WTC11 (cell line): ENCODE measurements at places on chromosomes 1 and 21.
A peak's percentile ranks its signal among the peaks of the same experiment; 100 is the strongest.

- peak; percentile 47 for DNase-seq
Observed at GRCh38 chr21:38806153-38806941, 618 bp downstream of the ETS2 start.

DNA sequence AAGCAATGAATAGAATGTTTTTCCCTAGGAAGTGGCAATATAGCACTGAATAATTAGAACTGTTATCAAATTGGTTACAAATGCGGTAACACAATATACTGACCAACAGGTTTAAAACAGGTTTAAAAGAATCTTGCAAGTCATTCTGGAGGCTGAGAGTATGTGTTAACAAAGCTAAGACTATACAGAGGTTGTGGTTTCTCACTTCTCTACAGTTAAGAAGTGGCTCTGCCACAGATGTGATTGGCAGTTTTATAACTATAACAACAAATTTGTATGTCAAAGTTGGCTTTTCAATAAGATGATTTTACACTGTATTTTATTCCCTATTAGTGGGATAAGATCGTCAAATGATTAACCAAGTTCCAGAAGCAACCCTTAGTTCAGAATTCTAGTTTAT is 7.1 kb downstream of the ANGEL2 start:
- DNase-seq = no peak

GRCh38 chr1:101996825-101997465 is at the start of gene OLFM3:
OLFM3 (minus strand) TSS chr1:101996926.
- peak; percentile 84 for DNase-seq

GRCh38 chr1:51139474-51139873 is 37.4 kb downstream of the C1orf185 start:
- no peak for DNase-seq
